SK-N-MC (cell line): ENCODE measurements at places on chromosomes 1 and 21.

GRCh38 chr21:46634966-46635323, 529 bp upstream of the PRMT2 start:
- DNase-seq = peak; percentile 69

DNA sequence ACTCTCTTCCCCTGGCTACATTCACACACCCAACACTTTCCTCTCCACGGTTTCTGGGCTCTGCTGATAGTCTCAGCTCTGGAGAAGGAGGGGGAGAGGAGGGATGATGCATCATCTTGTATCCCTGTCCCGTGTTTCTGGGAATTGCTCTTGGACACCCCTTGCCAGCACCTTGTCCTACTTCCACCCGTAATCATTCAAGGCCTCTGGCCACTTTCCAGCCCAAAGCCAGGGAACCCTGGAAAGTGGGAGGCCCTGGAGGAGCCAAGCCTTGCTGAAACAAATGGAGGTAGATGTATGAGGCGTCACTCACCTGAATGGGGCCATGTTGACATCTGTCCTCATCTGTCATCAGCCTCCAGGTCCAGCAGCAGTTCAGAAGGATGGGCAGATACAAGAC, 4.4 kb downstream of the PLEKHO1 start:
- DNase-seq = no peak

DNA sequence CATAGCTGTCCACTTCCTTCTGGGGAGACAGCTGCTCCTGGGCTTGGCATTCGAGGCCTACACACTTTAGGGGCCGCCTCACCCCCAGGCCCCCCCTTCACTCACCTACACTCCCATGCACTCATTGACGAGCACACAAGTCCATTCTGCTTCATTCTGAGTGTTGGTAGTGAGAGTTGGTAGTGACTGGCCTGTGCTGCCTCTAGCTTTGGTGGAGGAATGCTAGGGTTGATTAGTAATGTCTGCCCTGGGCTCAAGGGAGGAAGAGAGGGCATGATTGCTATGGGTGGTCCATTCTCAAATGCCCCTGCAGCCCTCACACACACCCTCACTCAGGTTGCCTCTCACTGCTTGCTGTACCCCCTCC, 30.4 kb downstream of the TRIM11 start:
- DNase-seq = no peak

DNA sequence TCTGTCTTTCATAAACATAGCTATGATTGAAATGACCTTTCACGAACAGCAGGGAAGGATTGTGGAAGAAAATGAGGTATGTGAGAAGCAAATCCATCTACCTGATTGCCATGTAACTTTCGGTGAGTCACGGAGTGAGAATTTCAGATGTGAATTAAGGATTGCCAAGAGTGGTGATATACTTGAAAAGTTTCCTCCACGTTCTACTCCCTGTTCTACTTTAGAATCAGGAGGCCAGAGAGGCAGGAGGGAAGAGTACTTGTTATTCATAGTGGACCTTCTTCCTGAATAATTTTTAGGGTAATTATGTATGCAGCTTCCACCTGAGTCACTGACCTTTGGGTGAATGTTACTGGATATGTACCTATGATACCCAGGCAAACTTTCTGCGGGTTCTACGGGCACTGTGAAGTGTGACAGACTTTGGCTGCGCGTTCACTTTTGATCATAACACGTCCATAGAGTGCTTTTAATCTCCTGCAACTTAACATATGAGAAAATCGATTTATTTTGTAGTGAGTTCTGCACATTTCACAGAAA, 2.6 kb upstream of the KCNE1 start:
- no peak for DNase-seq

- DNase-seq = no peak
Observed at GRCh38 chr1:23551849-23552248, 7.5 kb downstream of the ID3 start.

DNA sequence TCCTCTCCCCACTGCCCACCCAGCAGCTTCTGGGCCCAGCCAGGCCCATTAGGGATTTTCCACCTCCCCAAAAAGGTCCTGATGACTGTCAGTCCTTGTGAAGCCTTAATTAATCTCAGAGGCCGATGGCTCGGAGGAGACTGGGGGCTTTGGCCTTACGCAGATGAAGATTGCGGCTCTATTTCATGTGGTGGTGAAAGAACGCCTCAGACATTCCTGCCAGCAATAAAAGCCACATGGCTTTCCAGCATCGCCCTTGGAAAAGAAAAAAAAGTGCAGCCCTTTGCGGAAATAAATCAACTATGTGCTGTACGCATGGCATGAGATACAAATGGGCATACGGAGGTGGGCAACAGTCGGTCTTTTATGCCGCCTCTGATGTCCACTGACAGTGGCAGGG, 6.6 kb upstream of the RUNX3 start:
- no peak for DNase-seq

- DNase-seq = no peak
Observed at GRCh38 chr1:160606611-160607010, 27.3 kb upstream of the CD84 start.

DNA sequence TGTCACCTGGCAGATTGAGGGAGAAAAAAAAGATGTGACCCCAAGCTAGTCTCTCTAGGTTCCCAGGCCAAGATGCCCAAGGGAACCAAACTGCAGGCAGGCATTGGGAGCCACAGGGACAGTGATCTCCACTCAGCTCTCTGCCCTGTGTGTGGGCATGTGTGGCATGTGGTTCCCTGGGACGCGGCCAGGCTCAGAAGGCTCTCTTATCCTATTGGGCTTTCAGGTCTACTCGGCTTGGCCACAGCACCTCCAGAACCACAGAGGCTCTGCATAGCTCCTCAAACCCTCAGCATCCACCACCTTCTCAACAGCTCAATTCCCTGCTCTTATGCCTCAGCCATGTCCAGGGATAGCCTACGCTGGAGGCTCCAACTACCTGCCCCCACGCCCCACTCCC, 22.0 kb downstream of the IQGAP3 start:
- no peak for DNase-seq

DNA sequence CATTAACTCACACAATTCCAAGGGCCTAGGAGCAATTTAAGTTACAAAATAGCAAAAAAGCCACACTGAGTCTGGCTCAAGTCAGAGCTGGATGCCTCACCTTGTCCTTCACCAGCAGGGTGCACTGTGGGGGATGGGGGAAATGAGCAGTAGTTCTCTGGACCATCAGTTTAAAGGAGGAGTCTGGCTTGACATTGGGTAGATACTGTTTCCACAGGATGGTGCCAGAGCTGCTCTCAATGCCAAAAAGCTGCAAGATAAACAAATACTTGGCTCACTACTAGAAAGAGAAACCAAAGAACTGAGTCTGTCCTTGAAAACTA, 18.8 kb downstream of the EMC1 start:
- DNase-seq = no peak

DNA sequence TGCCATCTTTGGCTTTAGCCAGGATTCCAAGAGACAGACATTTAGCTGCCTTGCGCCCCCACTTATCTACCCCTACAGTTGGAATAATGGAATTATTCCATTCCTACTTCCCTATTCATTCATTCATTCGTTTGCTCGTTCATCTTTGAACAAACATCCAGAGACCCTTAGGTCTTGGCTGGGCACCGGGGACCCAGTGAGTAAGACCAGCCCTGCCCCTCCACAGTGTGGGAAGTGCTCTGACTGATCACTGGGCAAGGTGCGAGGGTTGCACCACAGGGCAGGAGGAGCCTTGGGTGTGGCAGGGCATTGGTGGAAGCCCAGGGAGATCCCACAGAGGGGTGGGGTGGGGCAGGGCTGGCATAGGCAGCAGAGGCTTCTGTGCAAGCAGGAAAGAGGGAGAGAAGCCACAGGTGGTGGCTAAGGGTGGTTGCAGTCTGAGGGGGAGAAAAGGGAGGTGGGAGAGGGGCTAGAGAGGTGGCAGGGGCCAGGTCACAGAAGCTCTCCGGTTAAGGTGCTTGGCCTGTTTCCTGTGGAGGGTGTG, 35.0 kb upstream of the TMEM61 start:
- no peak for DNase-seq

GRCh38 chr1:2969845-2970291, 51.4 kb upstream of the ACTRT2 start:
- DNase-seq = no peak

GRCh38 chr1:87795615-87796337, 467.1 kb downstream of the LMO4 start:
- no peak for DNase-seq

DNA sequence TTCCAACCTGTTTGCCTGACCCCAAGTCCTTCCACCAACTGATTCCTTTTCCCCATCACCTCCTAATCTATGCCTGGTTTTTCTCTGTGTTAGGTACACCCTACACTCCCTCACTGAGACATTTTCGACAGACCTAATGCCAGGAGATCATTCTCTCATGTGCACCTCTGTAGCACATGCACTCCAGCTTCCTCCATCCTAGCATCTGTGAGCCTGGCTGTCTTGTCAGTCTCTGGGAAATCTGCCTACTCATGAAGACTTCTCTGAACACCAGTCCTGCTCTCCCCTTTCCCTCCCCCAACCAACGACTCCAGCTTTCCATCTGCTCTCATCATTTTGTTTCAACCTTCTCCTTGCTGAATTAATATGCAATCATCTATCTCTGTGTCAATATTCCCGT, 987 bp downstream of the MED8 start:
- DNase-seq = no peak
